Brain (organoid and tissue), 16 donors: ENCODE measurements at places on chromosomes 6 and 20. TPM values are rescaled to one million over a fixed set of nuclear protein-coding genes. Genes with fewer than 3 reads are reported as not detected.

- DNase-seq: peak; percentile 75
Measured at GRCh38 chr6:44738601-44739146, 351.2 kb downstream of the CDC5L start.

DNA sequence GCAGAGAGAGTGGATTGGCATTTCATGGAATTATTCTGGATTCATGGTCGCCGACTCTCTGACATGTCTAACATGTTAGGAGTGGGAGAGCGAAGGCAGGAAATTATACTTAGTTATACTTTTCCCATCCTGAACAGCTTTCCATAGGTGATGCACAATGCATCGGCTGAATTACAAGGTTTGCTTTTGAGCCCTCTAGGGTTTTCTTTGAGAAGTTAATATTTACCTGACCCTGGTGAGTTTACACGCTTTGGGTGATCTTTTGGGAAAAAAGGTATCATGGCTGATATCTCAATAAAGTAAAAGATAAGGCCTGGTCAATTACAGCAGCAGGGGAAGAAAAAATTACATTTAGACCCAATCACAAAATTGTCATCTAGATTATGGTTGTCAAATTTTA is 14.0 kb upstream of the NKX2-2 start:
- DNase-seq: no peak

SLC16A10 gene
- 1.6 TPM for polyA plus RNA-seq

DNA sequence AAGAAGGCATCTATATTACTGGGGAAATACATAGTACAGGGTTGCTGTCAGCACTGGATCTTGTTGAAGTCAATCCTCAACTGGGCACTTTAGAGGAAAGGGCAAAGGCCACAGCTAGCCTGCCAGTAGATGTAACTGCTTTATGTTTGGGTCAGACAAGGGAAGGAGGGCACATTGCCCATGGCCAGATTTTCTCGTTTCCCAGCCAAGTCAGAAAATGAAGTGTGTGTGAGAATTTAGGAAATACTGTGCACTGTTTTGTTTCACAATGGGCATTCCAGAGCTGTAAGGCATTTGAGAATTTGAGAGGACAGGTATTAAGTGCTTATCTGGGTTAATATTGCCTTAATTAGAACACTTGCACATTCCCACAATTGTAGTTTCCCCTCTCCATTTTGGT is 183.9 kb upstream of the MCHR2 start:
- no peak for DNase-seq

NRSN2 gene
- polyA plus RNA-seq: 185 TPM

GRCh38 chr6:128710315-128710714 is 172.6 kb upstream of the LAMA2 start:
- no peak for DNase-seq

DNA sequence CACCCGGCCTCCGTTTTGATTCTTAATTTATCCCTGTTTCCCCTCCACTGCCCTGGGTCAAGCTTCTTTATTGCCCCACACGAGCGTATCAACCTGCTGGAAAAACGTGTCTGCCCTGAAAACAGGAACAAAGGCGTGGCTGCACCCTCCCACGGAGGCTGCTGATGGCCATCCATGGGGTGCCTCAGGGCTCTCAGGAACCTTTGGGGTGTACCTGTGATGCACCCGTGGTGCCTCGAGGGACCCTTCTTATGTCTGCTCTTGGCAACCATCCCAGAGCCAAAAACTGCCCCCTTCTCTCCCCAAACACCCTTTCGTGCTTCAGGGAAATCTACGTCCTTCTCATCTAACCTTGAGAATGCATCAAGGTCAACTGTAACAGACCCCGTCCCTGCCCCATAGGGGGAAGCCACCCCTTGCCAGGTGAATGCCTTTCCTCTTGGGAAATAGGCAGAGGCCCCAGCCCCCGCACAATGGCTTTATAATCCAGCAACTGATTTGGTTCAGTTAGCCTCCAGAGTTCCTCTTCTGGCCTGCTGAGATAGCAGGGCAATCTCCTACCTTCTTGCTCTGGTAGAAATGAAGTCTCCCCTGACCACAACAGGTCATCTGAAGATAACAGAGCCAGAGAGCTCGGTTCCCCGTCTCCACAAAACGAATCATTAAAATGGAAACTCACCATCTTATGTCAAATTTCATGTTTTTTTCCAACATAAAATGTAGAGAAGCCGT is 29.4 kb downstream of the PSMG4 start:
- DNase-seq: no peak

DNA sequence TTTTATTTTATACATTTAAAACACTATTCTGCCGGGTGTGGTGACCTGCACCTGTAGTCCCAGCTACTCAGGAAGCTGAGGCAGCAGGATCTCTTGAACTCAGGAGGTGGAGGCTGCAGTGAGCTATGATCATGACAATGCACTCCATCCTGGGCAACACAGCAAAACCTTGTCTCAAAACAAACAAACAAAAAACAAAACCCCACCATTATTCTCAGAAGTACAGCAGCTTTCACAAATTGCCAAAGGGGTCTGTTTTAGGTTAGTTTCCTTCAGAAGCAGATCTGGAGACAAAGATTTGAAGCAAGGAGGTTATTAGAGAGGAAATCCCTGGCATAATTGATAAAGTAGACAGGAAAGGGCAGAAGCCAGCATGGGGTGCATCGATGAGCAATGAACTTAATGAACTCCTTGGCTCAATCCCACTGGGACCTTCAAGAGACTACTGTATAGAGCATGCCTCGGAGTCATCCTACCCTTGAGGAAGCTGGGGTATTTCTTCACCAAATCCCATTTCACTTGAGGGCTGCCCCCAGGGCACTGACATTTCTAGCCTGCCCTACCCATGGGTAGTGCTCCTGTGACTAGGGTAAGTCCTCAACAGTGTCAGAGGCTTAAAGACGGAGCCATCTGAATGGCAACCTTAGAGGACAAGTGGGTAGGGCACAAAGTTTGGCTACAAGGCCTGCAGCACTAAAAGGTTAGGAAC is 43.2 kb upstream of the DDR1 start:
- DNase-seq: no peak

TP53INP2 gene
- polyA plus RNA-seq: 169 TPM

GRCh38 chr6:166440729-166441128 is 58.0 kb upstream of the MPC1 start:
- no peak for DNase-seq

PPP1R14C gene
- 1.8 TPM for polyA plus RNA-seq

- DNase-seq: no peak
Measured at GRCh38 chr6:113588646-113589045, 268.5 kb upstream of the MARCKS start.

LY6G5B gene
- polyA plus RNA-seq: 4.1 TPM

DNA sequence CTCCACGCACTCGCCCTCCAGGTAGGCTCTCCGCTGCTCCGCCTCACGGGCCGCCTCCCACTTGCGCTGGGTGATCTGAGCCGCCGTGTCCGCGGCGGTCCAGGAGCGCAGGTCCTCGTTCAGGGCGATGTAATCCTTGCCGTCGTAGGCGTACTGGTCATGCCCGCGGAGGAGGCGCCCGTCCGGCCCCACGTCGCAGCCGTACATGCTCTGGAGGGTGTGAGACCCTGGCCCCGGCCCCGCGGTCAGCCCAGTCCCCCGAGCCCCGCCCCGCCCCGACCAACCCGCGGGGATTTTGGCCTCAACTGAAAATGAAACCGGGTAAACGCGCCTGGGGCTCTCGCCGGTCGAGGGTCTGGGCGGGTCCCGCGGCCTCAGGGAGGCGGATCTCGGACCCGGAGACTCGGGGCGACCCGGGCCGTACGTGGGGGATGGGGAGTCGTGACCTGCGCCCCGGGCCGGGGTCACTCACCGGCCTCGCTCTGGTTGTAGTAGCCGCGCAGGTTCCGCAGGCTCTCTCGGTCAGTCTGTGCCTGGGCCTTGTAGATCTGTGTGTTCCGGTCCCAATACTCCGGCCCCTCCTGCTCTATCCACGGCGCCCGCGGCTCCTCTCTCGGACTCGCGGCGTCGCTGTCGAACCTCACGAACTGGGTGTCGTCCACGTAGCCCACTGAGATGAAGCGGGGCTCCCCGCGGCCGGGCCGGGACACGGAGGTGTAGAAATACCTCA is 598 bp downstream of the HLA-B start:
- peak; percentile 9 for DNase-seq

DNA sequence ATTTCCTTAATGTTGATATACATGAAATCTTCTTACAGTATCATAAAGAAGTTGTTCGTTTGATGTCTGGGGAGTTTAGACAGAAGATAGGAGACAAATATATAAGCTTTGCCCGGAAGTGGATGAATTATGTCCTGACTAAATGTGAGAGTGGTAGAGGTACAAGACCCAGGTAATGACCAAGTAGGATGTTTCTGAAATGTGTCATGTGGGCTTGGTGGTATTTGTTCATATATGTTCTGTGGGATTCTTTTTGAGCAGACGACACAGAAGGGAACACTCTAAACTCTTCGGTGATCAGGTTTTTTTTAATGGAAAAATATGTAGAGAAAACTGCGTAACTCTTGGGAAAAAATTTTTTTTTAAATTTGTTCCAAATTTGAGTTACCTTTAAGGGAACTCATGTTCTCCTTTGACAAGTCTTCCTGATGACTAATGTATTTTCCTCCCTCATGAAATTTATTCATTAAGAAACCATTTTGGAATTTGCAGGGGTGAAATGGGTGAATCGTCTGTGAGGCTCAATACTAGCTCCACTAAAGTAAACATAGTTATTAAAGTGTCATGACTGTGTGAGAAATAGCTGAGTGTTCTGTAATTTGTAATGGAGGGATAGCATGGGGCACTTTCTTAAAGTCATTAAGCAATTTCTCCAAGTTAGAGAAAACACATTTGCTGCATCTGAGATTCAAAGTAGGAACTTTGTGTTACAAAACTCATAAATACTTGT is 100.6 kb downstream of the MAP3K4 start:
- no peak for DNase-seq

- DNase-seq: no peak
Measured at GRCh38 chr20:51500311-51500710, 42.2 kb downstream of the NFATC2 start.
